ENCODE measurements at places on chromosomes 16 and 17.
A peak's percentile ranks its signal among the peaks of the same experiment; 100 is the strongest.

GRCh38 chr17:3827124-3827773, 18.8 kb downstream of the NCBP3 start:
- peak; percentile 60 for DNase-seq

GRCh38 chr17:2063261-2064146, 8.6 kb downstream of the HIC1 start:
- DNase-seq, result no peak

GRCh38 chr17:47096343-47096742, 92.8 kb downstream of the CDC27 start:
- no peak for DNase-seq

DNA sequence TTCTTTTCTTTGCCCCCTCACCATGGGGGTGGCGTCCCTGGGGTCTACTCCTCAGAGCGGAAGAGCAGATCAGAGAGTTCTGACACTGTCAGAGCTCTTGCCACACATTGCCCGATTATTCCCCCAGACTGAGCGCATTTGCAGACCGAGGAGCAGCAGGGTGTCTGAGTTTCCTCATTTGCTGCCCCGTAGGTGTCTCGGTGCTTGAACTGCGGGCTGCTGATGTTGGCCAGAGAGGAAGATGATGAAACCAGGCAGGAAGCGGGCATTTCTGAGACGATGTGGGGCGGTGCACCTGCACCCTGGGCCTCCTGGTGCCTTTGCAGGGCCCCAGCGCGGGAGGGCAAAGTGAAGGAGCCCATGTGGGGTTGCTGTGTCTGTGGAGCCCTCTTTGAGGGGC, 55.2 kb downstream of the ARSG start:
- peak; percentile 30 for DNase-seq

- no peak for DNase-seq
These were observed 33.7 kb downstream of the NLK start for GRCh38 chr17:28076144-28076543.

GRCh38 chr17:64491994-64492393, 4.9 kb downstream of the POLG2 start:
- no peak for DNase-seq

GRCh38 chr16:11390573-11391495, 45.6 kb downstream of the RMI2 start:
- no peak for DNase-seq

DNA sequence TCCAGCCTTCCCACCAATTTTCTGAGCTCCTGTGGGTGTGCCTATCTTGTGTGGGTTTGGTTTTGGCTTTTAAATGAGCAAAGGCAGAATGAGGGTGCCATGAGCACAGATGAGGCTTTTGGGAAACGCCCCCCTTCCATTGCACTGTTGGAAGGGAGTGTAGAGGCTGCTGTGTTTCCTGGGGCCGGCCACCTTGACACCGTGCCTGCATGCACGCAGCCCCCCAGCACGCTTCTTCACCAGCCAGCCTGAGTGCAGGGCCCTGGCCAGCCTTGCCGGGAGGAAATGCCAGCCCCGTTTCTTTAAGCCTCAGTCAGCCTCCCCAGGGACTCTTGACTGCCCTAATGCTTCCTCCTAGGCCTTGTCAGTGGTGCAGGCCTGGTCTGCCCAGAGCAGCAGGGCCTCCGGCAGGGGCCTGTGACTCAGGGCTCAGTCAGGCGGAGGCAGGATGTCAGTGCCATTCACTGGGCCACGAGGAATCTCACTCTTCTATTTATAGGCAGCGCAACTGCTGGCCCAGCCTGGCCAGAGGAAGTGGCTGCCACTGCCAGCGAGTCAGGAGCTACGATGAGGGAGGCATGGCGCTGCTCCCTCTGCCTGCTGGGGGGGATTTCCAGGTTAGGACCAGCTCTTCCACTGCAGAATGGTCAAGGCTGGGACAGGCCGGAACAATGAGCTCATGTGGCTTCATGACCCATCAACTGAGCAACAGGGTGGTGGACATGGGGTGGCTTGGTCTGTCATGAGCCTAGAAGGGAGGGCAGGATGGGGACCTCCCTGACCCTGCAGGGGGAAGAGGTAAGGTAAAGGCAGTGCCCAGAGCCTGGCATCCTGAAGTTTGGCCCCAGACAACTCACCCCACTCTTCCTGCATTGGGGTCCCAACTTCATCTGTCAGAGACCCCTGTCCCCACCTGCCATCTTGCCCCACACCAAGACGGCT, 205.2 kb downstream of the RAB11FIP4 start:
- no peak for DNase-seq

DNA sequence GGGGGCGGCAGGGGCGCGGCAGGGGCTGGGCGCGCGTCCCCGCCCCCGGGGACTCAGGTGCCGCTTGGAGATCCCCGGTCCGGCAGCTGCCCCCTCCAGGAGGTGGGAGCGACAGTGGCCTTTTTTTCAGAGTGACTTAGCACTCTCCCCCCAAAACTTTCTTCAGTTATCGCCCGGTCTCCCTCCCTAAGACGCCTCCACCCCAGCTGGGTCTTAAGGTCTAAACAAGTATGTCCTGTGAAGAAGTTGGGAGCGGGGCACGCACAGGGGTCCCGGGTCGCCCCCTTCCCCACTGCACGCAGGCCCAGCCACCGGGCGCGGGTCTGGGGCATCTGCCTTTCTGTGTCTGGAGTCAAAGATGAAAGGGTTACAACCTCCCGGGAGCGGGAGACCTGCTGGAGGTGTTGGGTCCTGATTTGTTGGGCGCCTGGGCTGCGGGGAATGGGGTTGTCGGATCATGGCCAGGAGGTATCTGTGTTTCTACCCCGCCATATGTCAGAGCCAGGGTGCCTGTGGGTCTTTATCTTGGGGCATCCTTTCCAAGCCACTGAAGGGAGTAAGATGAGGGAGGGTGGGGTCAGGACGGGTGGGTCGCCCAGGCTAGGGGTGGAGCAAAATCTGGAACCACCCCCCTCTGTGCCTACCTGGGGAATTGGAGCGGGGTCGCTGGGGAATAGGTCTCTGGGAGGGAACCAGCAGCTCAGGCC, 757 bp downstream of the FMNL1 start:
- DNase-seq, result no peak

GRCh38 chr16:1859650-1860049, 12.3 kb downstream of the MEIOB start:
- no peak for DNase-seq

GRCh38 chr17:63682441-63682840, 17.5 kb downstream of the LIMD2 start:
- no peak for DNase-seq

GRCh38 chr16:7330709-7331108, 1.9 kb upstream of the RBFOX1 start:
- DNase-seq, result no peak

GRCh38 chr17:82229698-82230608, 1.1 kb downstream of the SLC16A3 start:
- DNase-seq, result no peak

DNA sequence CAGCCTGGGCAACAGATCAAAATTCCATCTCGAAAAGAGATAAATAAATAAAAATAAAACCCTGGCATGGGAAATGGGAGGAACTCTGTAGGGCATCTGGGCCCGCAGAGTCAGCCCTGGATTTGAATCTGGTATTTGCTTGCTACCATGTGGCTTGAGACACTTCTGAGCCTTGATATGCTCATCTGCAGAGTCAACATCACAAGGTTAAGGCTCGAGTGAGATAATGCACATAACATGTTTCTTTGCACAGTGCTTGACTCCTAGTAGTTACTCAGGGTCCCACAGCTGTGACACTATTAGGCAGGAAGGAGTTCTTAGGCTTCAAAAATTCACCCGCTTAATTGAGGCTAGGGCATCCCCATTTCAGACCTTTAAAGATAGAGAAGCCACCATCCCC, 21.3 kb downstream of the CDK5RAP3 start:
- no peak for DNase-seq

- no peak for DNase-seq
These were observed 182.4 kb downstream of the DNAH9 start for GRCh38 chr17:11780621-11781020.

- DNase-seq, result no peak
These were observed 13.7 kb downstream of the MMD start for GRCh38 chr17:55407641-55408566.

GRCh38 chr16:80174416-80174815, 366.4 kb upstream of the DYNLRB2 start:
- DNase-seq, result no peak

- DNase-seq, result no peak
These were observed 72.6 kb upstream of the METRNL start for GRCh38 chr17:83006515-83007455.

DNA sequence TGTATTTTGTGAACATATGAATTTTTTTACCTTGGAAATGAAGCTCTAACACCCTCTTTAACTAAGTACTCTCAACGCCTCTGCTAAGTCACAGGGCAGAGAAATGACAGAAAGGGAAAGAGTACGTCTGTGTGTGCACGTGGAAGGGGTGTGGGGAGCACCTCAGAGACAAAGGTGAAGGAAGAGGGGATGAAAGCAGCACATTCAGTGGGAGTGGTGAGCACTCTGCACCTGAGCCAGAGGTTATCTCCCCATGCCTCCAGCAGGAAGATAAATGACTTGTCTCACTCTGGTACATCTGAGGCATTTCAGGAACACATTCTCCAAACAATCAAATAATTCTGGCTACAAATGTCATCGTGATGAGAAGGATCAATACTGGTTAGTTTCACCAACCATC, 15.0 kb downstream of the GNA13 start:
- DNase-seq, result no peak

GRCh38 chr16:70576431-70577255, 53.0 kb downstream of the SF3B3 start:
- DNase-seq, result no peak

DNA sequence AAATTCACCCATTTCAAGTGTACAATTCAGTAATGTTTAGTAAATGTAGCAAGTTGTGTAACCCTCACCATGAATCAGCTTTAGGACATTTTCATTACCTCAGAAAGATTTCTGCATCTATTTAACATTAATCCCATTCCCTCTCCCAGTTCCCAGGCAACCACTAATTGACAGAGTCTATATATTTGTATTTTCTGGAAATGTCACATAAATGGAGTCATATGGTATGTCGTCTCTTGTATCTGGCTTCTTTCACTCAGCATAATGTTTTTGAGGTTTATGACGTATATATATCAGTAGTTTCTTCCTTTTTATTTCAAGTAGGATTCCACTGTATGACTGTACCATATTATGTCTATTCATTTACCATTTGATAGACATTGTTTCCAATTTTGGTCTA, 199.8 kb downstream of the CYB561 start:
- no peak for DNase-seq

- no peak for DNase-seq
These were observed 183.6 kb downstream of the IRF8 start for GRCh38 chr16:86082418-86083030.

GRCh38 chr16:83915081-83915480, 16.2 kb downstream of the MLYCD start:
- DNase-seq, result no peak

GRCh38 chr17:43410557-43411368, 12.0 kb downstream of the ARL4D start:
- no peak for DNase-seq

DNA sequence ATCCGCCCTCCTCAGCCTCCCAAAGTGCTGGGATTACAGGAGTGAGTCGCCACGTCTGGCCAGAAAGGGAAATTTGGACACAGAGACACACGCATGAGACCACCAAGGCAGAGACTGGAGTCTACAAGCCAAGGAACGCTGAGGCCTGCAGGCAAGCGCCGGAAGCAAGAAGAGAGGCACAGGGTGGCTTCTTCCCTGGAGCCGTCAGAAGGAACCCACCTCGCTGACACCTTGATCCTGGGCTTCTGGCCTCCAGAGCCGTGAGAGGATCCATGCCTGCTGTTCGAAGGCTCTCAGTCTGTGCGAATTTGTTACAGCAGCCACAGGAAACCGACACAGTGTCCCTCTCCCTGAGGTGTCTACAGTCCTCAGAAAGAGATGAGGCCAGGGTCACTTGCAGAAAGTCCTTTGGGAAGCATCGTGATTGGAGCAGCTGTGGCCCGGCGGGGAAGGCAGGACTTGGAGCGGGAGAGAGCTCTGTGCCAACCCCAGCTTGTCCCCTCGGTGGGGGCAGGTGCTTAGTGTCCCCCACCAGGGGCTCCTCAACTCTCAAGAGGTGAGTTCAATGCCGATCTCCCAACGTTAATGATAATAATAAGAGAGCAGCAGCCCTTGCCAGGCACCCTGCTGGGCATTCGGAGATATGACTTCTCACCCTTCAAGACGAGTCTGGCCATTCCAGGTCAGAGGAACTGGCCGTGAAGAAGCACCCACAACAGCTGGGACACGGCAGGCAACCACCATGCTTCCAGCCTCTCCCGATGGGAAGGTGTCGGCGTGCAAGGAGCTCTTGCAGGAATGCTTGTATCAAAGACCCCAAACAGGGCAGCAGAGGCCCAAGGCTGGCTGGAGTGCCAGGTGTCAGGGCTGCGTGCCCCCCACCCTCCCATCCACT, 68.4 kb upstream of the TNRC6C start:
- DNase-seq, result no peak

DNA sequence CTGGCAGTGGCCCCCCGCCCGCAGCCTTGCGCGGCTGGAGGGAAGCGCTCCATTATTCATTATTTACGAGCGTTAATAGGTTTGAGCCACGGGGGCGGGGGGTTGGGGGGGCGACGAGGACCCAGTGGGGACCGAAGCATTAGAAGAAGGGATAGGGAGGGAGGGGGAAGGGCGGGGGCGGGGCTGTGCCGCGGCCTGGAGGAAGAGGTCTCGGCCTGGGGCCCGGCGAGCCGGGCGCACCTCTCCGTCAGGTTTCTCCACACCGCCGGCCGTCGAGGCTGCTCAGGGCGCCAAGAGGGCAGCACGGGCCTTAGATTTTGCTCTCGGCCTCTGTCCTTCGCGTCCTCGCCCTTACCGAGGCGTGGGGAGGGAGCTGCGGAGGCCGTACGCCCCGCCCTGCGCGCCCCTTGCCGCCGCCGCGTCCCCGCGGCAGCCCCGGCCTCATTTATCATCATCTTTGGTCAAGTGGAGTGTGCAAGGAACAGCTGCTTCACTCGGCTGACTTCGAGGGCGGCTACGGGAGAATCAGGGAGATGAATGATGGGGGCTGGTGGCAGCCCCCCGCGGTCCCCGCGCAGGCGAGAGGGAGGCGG, 54.2 kb downstream of the SREBF1 start:
- DNase-seq, result no peak

DNA sequence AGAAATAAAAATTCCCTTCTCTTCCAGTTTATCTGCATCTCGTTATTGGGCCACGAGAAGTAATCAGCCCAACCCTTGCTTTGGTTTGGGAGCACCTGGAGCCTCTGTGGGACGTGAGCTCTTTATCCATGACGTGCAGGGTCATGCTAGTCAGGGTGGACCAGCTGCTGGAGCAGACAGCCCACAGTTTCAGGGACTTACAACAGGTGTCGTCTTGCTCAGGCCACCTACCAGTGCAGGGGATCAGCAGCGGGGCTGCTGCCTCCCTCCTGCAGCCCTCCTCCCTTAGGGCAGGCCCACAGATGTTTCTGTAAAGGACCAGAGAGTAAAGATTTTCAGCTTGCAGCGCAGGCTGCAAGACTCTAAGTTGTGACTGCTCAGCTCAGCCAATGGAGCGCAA, 16.9 kb downstream of the ADAD2 start:
- DNase-seq, result no peak

All from stimulated activated CD8-positive, alpha-beta memory T cell treated with anti-CD3 and anti-CD28 coated beads, Interleukin-7, amount 100 ng/mL, for 1 hour (primary cell).